Neural crest cell (in vitro differentiated cells): ENCODE measurements at places on chromosomes 12 and 14. TPM values are rescaled to one million over a fixed set of nuclear protein-coding genes. Genes with fewer than 3 reads are reported as not detected.

The C14orf39 gene
- 0.56 and 1.4 TPM in 2 replicates for total RNA-seq

The CLEC1A gene
- not detected in 2 replicates for total RNA-seq

The CTSG gene
- total RNA-seq: not detected in 2 replicates

The TAS2R9 gene
- total RNA-seq: 0.39 TPM in 1 of 2 replicates, not detected in the other

The AKAP6 gene
- 9.4 and 9.7 TPM in 2 replicates for total RNA-seq

The TMEM260 gene
- 19.4 and 19.7 TPM in 2 replicates for total RNA-seq

The ALDH1L2 gene
- 4.0 and 4.2 TPM in 2 replicates for total RNA-seq

The RTN1 gene
- 14.9 and 18.0 TPM in 2 replicates for total RNA-seq

- no peak overlapping the region for H3K4me3 ChIP-seq
- no peaks in the 10 kb centered on the region for H3K4me1 ChIP-seq
- H3K27me3 ChIP-seq: peaks cover 7% of the 10 kb centered on the region
- no peak for DNase-seq
Measured at GRCh38 chr12:103560604-103561101, 26.4 kb upstream of the STAB2 start.

DNA sequence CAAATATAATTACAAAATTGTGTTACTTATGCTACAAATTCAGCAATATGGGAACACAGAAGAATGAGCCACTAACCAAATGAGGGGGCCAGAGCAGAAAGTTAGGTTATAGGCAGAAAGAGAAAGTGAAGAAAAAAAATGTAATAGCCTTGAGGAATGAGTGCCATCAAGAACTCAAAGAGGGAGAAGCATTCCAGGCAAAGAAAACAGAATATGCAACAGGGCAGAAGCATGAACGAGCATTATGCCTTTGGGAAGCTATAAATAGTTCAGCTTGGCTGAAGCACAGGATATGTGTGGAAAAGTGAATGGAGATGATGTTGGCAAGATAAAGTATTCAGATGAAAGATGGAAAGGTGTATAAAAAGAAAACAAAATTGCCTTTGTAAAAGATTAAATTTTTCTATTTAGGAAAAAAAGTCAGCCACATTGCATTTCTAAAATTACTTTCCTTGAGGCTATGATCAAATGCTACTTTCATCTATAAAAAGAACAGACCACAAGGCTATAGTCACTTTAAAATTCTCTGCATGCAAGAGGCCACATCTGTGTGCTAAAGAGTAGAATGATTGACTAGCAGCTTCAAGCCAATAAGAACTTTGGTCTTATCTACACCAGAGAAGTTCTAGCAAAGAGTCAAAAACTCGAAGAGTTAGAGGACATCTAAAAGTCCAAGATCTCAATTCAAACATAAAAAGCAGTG lies 193.6 kb upstream of the GARIN6 start:
- peaks cover 2% of the 10 kb centered on the region for H3K36me3 ChIP-seq
- H3K27me3 ChIP-seq: no peaks in the 10 kb centered on the region
- DNase-seq: no peak
- H3K4me3 ChIP-seq: no peak overlapping the region
- H3K27ac ChIP-seq: no peak overlapping the region

- peak overlapping the region; percentile 48 for H3K4me3 ChIP-seq
- no peaks in the 10 kb centered on the region for H3K27me3 ChIP-seq
- DNase-seq: peak; percentile 73
- H3K36me3 ChIP-seq: no peaks in the 10 kb centered on the region
- peak overlapping the region; percentile 90 for H3K27ac ChIP-seq
- H3K4me1 ChIP-seq: peaks cover 9% of the 10 kb centered on the region
Measured at GRCh38 chr14:81464253-81465002, 64.3 kb upstream of the STON2 start.

GRCh38 chr12:102966200-102966863 lies 8.9 kb downstream of the ASCL1 start:
- no peak for DNase-seq
- peak overlapping the region; percentile 85 for H3K4me3 ChIP-seq
- H3K36me3 ChIP-seq: peaks cover 3% of the 10 kb centered on the region
- H3K27me3 ChIP-seq: peaks cover 96% of the 10 kb centered on the region
- no peak overlapping the region for H3K27ac ChIP-seq

DNA sequence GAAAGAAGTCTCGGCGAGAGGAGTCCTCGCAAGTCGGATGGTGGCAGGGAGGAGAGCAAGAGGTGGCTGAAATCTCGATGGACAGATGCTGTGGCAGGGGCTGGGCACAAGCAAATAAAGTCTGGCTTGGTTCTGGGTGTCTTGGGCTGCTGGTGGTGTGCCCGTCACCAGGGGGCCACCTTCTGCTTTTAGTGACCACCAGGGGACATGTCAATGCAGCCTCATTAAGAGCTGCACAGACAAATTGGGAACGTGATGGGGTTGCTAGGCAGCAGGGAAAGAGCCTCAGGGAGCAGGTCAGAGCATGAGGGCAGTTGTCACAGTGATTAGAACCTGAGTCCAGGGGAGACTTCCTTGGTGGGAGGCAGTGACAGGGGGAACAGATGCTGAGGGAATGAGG lies 44.0 kb downstream of the LRRC74A start:
- H3K4me1 ChIP-seq: peaks cover 24% of the 10 kb centered on the region
- H3K36me3 ChIP-seq: no peaks in the 10 kb centered on the region
- no peak overlapping the region for H3K4me3 ChIP-seq
- H3K27me3 ChIP-seq: no peaks in the 10 kb centered on the region
- H3K27ac ChIP-seq: no peak overlapping the region
- DNase-seq: no peak

DNA sequence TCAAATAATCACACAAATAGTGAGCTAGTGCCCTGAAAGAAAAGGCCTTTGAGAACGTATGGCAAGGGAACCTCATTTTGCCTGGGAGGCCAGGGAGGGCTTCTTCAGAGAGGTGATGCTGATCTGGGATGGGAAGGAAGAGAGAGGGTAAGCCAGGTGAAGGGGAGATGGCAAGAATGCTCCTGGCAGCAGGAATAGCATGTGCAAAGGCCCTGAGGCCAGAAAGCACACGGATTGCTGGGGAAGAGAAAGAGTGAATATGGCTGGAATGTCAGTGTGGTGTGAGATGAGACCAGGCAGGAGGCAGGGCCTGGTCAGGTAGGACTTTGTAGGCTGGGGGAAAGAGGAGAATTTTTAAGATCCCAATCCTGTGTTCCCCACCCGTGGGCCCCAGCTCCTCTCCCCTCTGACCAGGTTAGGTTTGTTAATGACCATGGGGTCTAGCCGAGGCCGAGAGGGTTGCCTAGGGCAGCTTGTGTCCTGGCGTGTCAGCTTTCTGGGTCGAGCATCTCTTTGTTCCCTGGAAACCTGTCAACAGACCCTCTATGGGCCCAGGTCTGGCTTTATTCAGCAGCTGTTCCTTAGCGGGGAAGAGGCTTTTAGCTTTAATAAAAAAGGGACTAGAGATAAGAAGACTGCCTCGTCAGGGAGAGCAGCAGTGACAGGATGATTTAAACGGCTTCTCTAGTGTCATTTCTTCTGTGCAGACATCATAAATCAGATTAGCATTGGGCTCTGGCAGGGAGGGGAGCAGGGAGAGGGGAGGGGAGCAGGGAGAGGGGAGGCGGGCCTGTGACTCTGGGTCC lies 123.4 kb downstream of the ADCK1 start:
- no peaks in the 10 kb centered on the region for H3K27me3 ChIP-seq
- no peak overlapping the region for H3K4me3 ChIP-seq
- H3K4me1 ChIP-seq: no peaks in the 10 kb centered on the region
- no peak for DNase-seq

DNA sequence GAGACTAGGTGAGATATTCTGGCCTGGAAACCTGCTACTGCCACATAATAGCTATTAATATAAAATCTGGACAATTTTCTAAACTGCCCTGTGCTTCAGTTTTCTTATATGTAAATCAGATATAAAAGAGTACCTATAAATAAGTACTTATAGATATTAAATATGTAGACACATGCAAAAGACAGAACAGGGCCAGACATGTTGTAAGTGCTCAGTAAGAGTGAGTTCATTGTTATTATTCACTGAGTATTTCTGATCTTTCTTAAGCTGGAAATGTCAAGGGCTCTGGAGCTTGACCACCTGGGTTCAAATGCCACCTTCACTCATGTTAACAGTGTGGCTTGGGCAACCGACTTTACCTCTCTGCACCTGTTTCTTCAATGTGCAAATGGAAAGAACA lies 179.8 kb downstream of the GALC start:
- no peaks in the 10 kb centered on the region for H3K36me3 ChIP-seq
- H3K27ac ChIP-seq: no peak overlapping the region
- H3K4me3 ChIP-seq: no peak overlapping the region
- DNase-seq: no peak
- H3K27me3 ChIP-seq: peaks cover under 1% of the 10 kb centered on the region

- H3K4me1 ChIP-seq: peaks cover 26% of the 10 kb centered on the region
- no peak overlapping the region for H3K4me3 ChIP-seq
- no peak for DNase-seq
- H3K27me3 ChIP-seq: no peaks in the 10 kb centered on the region
- no peak overlapping the region for H3K27ac ChIP-seq
Measured at GRCh38 chr12:30932881-30933280, 6.3 kb downstream of the TSPAN11 start.

GRCh38 chr12:114984634-114985061 lies 300.7 kb upstream of the TBX3 start:
- no peaks in the 10 kb centered on the region for H3K36me3 ChIP-seq
- H3K4me1 ChIP-seq: no peaks in the 10 kb centered on the region
- H3K27me3 ChIP-seq: peaks cover 17% of the 10 kb centered on the region
- H3K4me3 ChIP-seq: no peak overlapping the region
- no peak overlapping the region for H3K27ac ChIP-seq

DNA sequence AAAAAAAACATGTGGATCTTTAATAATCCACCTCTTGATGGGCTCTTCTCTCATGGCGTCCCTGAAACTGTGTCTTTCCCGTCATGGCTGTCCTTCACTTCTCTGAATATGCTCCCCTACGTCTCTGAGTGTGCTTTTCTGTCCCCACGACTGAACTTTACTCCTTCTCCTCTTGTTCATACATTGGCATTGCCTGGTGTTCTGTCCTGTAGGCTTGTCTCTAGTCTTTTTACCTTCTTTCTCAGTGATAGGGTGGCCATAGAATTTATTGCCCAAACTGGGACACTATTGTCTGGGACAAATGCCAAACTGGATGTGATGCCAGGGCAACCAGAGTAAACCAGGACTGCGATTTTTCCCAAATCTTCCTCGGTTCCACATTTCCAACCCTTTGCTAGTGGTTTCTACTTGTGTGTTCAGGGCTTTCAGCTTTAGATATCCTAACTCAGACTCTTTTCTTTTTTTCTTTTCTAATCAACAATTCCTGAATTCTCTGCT lies 202.2 kb downstream of the ATP23 start:
- H3K36me3 ChIP-seq: no peaks in the 10 kb centered on the region
- DNase-seq: no peak
- no peaks in the 10 kb centered on the region for H3K27me3 ChIP-seq
- no peak overlapping the region for H3K27ac ChIP-seq
- H3K4me3 ChIP-seq: no peak overlapping the region
- H3K4me1 ChIP-seq: no peaks in the 10 kb centered on the region

GRCh38 chr12:124218243-124218560 lies 76.7 kb upstream of the RFLNA start:
- peaks cover 20% of the 10 kb centered on the region for H3K36me3 ChIP-seq
- peaks cover 7% of the 10 kb centered on the region for H3K27me3 ChIP-seq
- peak overlapping the region; percentile 39 for H3K4me3 ChIP-seq
- DNase-seq: no peak

GRCh38 chr12:107308310-107308709 lies 215.0 kb upstream of the CRY1 start:
- no peak overlapping the region for H3K27ac ChIP-seq
- peaks cover 73% of the 10 kb centered on the region for H3K27me3 ChIP-seq
- no peaks in the 10 kb centered on the region for H3K36me3 ChIP-seq
- no peak for DNase-seq
- peaks cover 16% of the 10 kb centered on the region for H3K4me1 ChIP-seq

DNA sequence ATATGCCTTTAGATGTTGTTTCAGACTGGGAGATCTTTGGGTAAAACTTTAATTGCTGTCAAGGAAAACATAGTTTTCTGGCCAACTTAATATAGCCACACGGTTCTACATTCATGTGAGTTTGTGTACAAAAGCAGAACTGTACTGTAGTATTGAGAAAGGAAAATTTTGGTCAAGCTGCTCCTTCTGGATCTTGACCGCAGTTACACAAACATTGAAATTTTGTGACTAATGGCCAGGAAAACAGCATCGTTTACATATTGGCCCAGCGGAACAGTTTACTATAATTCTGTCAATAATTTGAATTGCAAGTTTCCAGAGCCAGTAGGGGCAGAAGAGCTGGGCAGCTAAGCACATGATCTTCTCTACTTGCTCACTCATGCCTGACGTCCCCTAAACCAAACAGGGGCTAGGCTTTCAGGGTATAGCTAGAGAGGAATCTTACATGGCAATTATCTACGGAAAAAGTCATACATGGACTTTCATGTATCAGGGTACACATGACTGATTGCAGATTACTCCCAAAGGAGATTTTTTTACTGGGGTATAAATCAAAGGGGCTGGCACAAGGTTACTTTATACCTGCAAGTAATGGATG lies 11.4 kb upstream of the ART4 start:
- no peaks in the 10 kb centered on the region for H3K27me3 ChIP-seq
- H3K27ac ChIP-seq: no peak overlapping the region
- H3K36me3 ChIP-seq: peaks cover 19% of the 10 kb centered on the region
- H3K4me1 ChIP-seq: peaks cover 32% of the 10 kb centered on the region

DNA sequence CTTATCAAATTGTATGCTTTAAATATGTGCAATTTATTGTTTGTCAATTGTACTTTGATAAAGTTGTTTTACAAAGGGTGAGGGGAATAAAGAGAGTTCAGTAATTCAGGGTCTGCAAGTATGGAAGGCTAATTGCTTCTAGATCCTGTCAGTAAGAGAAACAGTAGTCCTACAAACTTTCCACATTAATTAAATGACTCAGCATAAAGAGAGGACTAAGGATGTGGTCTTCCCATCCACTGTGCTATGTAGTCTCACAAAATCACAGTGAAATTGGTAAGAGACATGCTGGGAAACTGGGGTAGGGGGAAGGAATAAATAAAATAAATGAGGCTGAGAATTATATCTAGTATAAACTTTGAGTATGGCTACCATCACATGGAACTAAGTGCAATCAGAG lies 130.2 kb upstream of the PKP2 start:
- no peaks in the 10 kb centered on the region for H3K4me1 ChIP-seq
- no peak overlapping the region for H3K27ac ChIP-seq
- peaks cover 2% of the 10 kb centered on the region for H3K36me3 ChIP-seq
- peaks cover 2% of the 10 kb centered on the region for H3K27me3 ChIP-seq
- H3K4me3 ChIP-seq: no peak overlapping the region

DNA sequence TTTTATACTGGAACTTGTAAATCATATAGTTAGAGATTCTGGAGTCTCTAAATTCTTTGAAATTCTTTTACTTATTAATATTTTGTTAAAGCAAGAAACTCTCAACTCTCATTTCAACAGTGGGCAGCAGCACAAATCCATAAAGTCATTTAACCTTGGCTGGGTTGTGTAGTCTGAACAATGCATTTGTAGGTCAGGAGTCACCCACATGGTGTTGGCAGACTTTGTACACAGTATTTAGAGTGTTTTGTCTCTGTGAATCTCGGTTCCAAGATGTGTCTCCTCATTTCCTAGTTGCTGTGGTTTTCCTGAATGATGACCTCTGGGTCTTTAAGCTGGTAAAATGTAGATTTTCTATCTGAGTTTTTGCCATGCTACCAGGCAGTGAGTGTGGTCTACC lies 20.8 kb upstream of the STRAP start:
- no peak for DNase-seq
- no peak overlapping the region for H3K4me3 ChIP-seq
- no peaks in the 10 kb centered on the region for H3K36me3 ChIP-seq
- H3K4me1 ChIP-seq: no peaks in the 10 kb centered on the region
- no peak overlapping the region for H3K27ac ChIP-seq
